ENCODE measurements at places on chromosomes 1 and 21.

GRCh38 chr21:31658053-31658452 lies 1.4 kb upstream of the SOD1 start:
- DNase-seq, result no peak

DNA sequence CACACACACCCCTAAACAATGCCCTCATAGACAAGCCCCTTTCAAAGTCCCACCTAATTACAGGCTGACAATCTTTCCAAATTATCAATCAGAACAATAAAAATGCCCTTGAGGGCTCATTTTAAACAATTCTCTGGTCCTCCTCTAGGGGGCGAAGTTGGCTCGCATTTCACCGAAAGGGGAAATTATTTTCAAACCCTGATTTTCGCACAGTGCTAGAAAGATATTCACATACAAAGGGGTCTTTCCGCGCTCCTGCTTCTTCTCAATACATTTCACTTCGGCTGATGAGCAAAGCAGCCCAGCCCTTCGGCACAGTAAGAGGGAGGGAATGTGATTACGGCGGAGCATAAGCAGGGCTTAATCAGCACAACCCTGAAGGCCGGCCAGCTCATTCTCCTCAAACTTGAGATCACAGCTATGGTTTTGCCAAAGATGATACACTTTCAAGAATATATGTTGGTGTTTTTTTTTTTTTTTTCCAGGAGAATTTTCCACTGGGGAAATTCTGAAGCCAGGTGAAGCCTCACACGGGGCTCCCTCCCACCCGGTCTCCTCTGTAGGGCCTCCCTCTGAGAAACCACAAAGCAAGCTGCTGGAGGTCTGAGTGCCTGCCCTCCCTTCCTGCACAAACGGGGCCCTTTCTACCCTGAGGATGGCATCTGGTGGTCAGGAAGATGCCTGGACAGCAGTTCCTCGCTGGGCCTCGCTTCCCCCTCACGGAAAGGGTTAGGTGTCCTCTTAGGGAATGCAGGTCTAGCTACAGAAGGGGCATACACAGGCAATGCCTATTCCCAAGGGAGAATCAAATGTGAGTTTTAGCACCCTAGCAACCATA lies 66.9 kb downstream of the GNG12 start:
- peak; percentile 56 for DNase-seq

GRCh38 chr21:45868488-45868887 lies 113.1 kb upstream of the COL6A1 start:
- no peak for DNase-seq

DNA sequence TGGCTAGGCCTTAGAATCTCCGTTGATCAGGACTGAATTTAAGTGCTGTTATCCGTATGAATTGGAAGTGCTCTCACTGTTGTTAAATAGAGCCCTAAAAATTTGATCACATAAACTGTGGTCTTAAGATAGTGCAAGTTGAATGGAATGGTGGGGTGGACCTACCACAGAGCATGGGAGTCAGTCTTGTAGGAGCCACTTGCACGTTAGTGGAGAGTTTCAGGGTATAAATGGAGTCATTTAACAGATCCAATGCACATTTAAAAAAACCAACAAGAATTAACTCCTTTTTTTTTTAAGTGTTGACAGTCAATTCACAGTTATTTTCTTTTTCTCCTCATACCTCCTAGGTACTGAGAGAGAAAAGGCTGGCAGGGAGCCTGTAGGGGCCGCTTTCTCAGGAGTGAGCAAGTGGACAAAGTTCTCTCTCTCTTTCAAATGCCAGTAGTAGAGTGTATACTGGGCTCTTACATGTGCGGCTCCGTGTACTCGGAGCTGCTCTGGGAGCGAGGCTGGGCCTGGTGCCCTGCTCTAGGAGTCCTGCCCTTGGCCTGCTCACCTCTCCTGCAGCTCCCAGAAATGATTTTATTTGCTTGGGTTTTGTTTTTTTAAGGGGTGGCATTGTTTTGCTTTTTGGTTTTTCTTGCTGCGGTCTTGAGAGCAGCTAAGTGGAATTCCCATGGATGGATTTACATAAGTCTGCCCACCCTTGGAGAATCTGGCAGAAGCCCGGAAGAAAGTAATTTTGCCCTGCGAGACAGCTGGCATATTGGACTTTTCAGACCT lies 91.3 kb downstream of the ATP5PO start:
- DNase-seq, result no peak

- no peak for DNase-seq
Observed at GRCh38 chr1:163928069-163928468, 606.3 kb downstream of the NUF2 start.

- no peak for DNase-seq
Observed at GRCh38 chr1:51303751-51304251, 26.6 kb downstream of the TTC39A start.

- no peak for DNase-seq
Observed at GRCh38 chr1:89311757-89312156, 39.1 kb upstream of the GBP5 start.

- DNase-seq, result no peak
Observed at GRCh38 chr1:39933956-39934941, 20.7 kb upstream of the MFSD2A start.

DNA sequence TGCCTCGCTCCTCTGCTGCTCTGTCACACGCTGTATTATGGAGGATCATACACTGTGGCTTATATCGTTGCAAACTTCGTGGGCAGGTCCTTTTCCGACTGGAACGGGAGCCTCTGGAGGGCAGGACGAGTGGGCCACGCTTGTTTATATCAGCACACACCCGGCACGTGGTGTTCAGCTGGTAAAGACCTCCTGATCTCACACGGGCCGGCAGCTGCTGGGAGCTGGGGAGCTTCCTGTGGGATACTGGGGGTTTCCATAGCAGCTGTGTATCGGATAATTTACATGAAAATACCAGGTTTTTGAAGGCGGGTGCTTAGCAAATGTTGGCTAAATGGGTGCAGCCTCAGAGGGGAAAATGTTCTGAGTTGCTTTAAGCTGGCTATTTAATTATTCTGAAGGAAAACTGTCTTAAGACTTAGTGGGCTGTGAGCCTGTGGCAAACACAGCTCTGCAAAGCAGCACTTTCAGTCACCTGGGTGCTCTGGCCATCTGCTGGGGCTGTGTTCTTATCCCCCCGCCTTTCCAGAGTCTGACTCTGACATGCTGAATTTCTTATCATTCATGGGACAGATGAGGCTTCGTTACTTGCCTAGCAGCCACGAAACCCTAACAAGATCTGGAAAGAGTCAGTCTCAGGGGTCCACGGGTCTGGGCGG lies 103.6 kb upstream of the GCLM start:
- DNase-seq, result peak; percentile 41

DNA sequence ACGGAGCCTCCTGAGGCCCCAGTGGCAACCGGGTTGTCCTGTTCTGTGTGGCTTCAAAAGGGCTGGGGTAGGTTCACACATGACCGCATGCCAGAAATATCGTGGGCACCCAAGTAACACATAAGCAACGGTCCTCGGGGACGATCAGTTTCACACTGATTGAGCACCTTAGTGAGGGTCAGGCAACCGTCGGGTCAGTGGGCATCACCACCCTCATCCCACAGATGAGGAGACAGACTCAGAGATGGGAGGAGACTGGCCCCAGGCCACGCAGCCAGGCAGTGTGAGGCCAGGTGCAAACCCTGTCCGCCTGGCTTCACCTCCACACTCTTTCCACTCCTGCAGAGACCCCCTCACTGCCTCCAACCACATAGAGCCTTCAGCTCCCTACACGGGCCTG lies 309.8 kb downstream of the MATN1 start:
- DNase-seq, result no peak
